Iris pigment epithelial cell (primary cell): ENCODE measurements at places on chromosomes 5 and 9.

DNA sequence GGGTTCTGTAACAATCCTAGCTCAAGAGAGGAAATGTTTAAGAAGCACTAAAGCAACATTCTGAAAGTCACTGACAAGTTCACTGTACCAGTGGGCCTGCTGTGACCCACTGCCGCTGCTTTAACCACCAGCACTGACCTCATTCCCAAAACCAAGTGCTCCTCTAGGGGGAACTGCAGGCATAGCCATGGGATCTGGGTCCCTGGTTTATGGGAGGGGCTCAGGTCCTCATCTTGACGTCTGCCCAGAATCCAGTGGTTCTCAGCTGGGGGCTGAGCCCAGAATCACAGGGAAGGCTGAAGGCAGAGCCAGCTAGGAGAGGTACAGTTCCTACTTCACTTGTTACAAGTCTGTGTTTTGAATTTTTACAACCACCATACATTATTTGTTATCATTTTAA is 36.1 kb upstream of the SLC2A8 start:
- peak; percentile 12 for DNase-seq

GRCh38 chr9:122121391-122121790 is 28.3 kb upstream of the TTLL11 start:
- no peak for DNase-seq

DNA sequence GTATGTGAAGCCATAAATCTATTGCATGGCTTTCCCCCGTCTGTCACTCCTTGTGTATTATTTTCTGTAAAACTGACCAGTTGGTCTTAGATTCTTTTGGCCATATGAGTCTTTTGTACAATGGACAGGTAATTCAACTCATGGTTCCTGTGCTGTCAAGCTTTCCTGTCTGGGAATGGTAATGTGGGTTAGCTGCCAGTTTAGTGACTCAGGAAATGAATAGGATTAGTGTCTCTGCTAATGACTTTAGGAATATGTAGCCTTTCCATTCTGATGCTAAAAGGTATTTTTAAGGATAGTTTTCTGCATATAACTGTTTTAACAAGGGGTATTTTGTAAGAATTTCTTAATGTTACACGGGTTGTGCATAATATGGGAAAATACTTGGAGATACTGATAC is 182.7 kb downstream of the PBX3 start:
- no peak for DNase-seq

DNA sequence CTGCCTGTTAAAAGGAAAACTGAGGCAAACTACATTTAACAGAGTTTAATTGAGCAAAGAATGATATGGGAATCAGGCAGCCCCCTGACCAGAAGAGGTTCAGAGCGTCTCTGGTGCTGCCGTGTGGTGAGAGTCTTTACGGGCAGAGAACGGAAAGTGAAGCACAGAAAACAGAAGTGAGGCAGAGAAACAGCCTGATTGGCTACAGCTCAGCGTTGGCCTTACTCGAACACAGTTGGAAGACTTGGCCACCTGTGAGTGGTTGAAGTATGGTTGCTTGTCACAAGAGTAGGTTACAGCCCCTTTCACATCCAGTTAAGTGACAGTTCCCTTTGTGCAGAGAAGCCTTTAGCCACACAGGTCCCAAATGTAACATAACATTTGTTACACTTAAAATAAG is 16.9 kb upstream of the FBP1 start:
- DNase-seq: peak; percentile 41

DNA sequence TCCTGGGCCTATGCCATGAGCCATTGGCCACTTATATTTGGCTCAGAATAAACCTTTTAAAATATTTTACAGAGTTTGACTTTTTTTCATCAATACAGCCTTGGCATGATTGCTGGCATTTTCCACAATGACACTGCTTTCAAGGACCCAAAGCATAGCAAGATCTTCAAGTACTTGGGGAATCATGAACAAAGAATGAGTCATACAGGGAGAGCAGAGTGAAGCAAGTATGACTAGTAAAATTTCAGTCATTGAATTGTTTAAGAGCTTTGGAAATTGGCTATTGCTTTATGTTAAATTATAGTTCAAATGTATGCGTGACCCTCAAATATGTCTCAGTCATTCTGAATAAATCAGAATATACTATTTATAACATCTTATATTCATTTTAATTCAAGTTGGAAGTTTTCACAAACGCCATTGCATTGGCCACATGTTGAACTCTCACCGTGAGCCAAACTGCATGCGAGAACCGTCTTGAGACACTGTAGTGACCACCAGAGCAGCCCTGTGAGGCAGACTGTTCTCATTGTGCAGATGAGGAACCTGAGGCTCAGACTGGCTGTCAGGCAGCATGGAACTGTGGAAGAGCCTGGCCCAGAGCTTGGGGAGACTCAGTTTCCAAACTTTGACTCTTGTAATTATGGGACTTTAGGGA is 52.9 kb downstream of the GDNF start:
- DNase-seq: peak; percentile 83
